ENCODE measurements at places on chromosomes 1 and 21.

GRCh38 chr1:209647156-209647555, 5.1 kb downstream of the LAMB3 start:
- no peak for DNase-seq

GRCh38 chr1:200184196-200184595, 156.7 kb downstream of the NR5A2 start:
- no peak for DNase-seq

DNA sequence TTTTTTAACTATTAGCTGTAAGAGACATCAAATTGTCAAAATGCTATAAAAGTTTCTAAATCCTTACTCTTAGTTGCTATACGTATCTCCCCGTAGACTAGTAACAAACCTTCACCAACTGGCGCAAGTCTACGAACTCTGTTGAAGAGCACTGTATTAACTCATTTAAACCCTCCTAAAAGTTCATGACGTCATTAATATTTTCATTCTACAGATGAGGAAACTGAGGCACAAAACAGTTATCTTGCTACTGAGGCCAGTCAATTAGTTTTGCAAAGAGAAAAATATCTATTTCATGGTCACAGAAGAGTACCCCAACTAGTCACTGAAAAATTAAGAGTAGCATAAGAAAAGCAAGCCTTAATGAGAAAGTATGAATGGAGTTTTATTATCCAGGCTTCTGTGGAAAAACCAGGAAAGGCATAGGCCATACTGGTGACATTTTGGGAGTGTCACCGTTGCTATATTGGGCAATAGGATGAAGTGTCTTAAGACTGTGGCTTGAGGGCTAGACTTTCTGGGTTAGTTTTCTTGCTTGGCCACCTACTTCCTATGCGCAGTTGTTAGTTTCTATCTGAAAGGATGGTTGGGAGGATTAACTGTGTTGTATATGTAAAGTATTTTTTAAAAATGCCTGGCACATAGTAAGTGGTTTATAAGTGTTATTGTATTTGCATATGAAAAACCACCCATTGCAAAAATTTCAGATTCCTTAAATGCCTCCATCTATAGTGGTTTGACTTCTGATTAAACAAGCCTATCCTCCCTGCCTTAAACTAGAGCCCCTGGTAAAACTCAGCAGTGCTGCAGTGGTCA, 52.4 kb upstream of the SYT14 start:
- DNase-seq: no peak

GRCh38 chr1:94316836-94317789, 79.7 kb upstream of the ARHGAP29 start:
- no peak for DNase-seq

DNA sequence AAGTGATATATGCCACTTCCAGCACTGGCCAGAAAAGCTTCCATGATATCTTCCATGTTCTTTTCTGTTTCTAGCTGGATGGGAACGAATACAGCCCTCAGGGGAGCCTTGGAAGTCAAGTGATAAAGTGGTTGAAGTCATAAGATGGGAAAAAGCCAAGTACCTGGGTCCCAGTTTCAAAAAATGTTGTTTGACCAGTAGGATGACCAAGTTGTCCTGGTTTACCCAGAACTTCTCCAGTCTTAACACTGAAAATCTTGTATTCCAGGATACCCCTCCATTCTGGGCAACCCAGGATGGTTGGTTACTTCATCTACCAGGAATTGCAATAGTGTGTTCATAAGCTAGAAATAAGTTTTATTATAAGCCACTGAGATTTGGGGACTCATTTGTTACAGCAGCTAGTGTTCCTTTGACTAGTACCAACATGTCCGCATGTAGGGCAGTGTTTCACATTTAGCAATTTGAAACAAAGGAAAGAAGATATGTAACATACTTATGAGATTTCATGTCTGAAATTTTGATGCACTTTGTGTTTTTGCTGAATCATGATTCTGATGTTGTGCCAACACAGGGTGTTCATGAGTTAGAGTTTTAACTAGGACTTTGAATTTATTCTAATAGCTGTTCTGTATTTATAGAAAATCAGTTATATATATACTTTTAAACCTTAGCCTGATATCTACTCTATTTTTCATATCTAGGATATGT, 139.9 kb downstream of the TPR start:
- no peak for DNase-seq

- DNase-seq: no peak
Measured at GRCh38 chr1:233333086-233333485, 5.6 kb downstream of the MAP3K21 start.

- DNase-seq: no peak
Measured at GRCh38 chr1:154104433-154105082, 50.3 kb downstream of the NUP210L start.

DNA sequence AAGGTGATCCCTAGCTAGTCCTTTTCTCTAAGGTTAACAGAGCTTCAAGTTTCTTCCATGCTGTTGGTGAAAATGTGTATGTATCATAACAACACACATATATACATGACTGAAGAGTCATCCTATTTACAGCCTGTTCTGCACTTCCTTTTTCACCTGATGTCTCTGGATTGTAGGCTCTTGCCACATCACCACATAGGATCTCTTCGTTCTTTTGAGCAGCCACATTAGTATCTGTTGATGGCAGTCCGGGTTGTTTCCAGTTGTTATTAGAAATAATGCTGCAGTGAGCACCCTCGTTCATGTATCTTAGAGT, 19.7 kb downstream of the MRPL37 start:
- DNase-seq: no peak

DNA sequence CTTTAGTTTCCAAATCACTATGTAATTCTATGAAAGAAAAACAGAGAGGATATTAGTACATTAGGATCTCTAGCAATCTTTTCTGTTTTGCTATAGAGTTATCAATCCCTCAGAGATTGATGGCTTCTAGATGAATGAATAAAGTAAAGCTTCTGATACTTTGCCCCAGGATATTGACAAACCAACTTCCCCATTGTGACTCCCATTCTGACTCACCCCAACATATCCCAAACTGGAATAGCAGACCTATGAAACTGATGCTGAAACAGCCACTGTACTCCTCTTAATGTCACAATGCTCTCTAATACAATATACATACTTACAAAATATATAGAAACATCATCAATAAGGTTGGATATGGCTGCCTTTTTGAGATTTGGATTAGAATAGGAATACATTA, 442.1 kb upstream of the NR5A2 start:
- no peak for DNase-seq

GRCh38 chr1:231233735-231234417, 7.1 kb upstream of the GNPAT start:
- DNase-seq: no peak

All from activated CD8-positive, alpha-beta memory T cell treated with anti-CD3 and anti-CD28 coated beads, Interleukin-2, amount 50 U/mL, for 48 hours (primary cell).